ENCODE measurements at places on chromosomes 2 and 18.

DNA sequence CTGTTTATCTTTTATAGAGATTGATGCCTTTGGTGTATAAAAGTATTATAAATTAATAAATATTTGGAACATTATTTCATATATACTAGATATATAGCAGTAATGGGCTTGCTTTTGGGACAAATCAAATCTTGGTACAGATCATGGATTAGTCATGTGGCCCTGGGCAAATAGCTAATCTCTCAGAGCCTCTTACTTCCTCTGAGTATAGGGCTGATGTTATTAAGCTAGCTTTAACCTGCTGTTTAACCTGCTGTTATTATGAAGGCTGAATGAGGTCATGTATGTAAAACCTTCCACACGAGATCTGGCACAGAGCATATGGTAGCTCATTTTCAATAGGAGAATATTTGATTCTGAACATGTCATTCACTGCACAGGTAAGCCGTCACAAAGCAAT is 5.7 kb downstream of the ITGB6 start:
- no peak for DNase-seq

DNA sequence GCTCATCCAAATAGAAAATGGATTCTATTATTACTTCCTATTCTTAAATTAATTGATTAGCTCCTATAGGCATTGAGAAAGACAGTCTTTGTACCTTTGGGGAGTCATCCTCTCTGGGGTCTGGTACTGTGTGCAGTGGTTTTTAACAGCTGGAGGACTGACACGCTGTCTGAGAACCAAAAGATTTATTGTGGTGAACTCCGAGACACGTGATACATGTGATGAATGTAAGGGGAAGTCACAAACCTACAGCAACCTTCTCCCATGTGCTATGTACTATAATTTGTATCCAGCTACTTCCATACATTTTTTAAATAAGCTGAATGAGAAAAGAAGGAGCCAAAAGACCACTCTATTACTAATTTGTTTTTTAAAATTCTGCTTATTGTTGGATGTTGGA is 133.7 kb downstream of the GALNT3 start:
- DNase-seq, result no peak

- no peak for DNase-seq
Observed at GRCh38 chr18:56038171-56039030, 450.4 kb upstream of the TCF4 start.

DNA sequence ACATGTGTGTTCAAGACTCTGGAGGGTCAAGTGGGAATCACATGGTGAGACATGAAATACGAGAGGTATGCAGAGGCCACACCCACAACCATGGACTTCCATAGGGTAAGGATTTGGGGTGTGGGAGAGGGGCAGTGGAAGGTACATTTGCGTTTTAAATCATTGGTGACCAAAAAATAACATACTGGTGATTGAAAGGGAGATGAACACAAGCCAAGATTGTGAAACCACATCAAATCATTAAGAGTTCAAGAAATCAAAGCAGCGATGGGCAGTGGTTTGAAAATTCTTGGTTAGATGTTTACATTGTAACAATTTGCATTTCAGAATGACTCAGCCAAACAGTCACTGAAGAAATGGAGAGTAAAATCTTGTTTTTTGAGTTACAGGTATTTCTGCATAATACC is 1.9 kb upstream of the CABYR start:
- DNase-seq, result no peak

DNA sequence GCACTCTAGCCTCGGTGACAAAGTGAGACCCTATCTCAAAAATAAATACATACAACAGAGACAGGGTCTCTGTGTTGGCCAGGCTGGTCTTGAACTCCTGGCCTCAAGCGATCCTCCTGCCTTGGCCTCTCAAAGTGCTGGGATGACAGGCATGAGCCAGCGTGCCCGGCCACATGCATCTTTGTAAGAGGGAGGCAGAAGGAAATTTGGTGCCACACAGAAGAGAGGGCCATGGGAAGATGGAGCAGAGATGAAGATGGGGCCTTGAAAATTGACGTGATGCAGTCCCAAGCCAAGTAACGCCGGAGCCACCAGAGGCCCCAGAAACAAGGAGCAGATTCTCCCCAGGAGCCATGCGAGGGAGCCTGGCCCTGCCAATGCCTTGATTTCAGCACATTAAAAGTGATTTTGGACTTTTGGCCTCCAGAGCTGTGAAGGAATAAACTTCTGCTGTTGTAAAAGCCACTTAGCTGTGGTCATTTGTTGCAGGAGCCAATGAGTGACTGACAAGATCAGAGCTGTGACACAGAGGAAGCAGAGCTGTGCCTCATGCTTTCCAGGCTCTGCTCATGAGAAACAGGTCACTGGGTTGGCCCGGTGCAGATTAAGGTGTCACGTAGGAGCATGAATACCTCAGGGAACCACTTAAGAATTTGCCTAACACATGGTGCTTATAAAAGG is 2.7 kb upstream of the SLC66A2 start:
- DNase-seq, result no peak

- DNase-seq, result no peak
Observed at GRCh38 chr2:79620679-79621078, 107.8 kb downstream of the CTNNA2 start.
